ENCODE measurements at places on chromosomes 12 and 14.
A peak's percentile ranks its signal among the peaks of the same experiment; 100 is the strongest.

GRCh38 chr14:40447017-40447416, 1014.8 kb upstream of the FBXO33 start:
- DNase-seq = no peak

- DNase-seq = no peak
These were observed 82.2 kb downstream of the PAPOLA start for GRCh38 chr14:96584199-96584906.

- DNase-seq = no peak
These were observed 3.0 kb downstream of the SDSL start for GRCh38 chr12:113424915-113425823.

DNA sequence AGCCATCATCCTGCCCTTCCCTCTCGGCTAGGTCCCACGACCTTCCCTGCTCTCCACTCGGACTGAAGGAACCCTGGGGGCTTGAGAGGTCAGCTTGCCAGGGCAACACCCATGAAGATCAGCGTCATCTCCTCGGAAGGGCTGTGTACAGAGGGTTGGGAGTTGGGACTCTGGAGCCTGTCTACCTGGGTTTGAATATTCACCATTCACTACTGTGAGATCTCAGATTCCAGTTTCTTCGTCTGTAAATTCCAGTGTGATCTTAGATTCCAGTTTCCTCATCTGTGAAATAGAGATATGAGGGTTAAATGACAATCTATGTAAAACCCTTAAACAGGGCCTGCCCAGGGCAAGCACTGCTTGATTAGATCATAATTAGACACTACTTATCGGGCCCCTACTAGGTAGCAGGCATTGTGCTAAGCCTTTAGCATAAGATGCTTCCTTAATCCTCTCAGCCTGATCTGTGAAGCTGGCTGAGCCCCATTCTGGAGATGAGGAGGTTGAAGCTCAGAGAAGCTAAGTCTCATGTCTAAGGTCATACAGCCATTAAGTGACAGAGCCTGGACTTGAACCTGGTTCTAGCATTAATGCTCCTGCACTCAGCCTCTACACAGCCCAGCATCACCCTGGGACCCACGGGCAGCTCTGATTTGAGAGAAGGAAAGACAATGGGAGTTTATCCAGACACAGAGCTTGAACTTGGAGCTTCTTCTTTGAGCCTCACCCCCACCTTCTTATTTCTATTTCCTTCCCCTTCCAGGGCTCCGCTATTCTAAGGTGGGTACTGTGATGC, 612 bp upstream of the ZDHHC22 start:
- DNase-seq = no peak

- no peak for DNase-seq
These were observed 19.2 kb downstream of the LHX5 start for GRCh38 chr12:113452458-113452857.

GRCh38 chr14:41303506-41303905, 303.2 kb upstream of the LRFN5 start:
- DNase-seq = no peak

GRCh38 chr12:68538726-68539614, 71.7 kb upstream of the RAP1B start:
- DNase-seq = peak; percentile 16

DNA sequence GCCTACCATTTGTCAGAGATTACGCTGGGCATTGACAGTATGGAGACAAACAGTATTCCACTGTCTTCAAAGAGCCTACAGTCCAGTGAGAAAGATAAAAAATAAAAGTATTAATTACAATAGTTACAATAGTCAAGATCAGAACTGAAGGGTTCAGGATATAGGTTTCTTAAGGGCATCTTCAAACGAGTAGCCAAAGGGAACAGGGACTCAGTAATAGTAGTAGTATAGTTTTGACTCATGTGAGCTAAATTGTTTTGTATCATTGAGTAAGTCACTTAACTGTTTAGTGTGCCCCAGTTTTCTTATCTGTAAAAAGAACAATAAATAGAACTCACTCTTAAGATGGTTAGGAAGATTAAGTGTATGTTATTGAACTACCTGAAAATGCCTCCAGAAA, 123.6 kb downstream of the METTL25 start:
- DNase-seq = no peak

DNA sequence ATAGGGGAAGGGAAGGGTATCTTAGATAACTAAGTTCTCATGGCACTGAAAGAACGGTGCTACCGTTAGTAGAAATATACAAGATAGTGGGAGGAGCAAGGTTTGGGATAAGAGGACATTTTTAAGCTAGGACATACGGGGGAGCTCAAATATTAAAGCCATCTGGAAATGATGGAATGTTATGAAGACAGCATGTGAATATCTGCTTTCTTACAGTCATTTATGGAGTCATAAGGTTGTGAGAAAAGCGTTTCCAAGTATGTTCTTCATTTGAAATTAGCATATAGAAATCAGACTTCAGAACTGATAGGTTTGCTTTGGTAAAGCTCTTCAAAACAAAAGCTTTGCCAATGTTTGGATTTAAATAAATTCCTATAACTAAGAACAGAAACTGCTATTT, 62.3 kb downstream of the OTOGL start:
- no peak for DNase-seq

GRCh38 chr12:59733200-59733599, 137.4 kb downstream of the SLC16A7 start:
- DNase-seq = no peak

DNA sequence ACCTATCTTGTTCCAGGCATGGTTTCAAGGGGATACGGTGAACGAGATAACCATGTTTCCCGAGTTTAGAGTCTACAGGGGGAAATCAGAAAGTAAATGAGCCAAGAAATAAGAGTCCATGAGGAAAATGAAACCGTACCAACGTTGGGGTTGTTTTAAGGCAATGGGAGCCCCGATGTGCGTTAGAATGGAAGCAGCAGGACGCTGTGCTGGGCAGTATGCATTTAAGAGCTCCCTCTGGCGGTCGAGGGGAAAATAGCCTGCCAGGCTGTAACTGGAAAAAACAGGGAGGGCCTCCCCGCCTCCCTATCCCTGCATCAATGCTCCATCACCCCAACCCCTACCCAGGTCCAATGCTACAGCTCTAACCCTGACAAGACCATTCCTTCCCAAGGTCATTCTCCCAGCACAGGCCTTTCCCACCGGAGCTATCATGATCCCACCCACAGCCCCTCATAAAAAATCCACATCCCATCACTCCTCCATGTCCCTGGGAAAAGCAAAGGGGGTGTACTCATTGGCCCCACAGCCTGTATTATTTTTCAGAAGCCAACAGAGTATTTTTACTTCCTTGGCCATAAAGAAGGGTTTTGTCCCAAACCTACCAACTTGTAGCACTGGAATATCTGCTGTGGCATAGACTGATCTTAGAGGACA, 226.3 kb upstream of the NOS1 start:
- DNase-seq = peak; percentile 65

DNA sequence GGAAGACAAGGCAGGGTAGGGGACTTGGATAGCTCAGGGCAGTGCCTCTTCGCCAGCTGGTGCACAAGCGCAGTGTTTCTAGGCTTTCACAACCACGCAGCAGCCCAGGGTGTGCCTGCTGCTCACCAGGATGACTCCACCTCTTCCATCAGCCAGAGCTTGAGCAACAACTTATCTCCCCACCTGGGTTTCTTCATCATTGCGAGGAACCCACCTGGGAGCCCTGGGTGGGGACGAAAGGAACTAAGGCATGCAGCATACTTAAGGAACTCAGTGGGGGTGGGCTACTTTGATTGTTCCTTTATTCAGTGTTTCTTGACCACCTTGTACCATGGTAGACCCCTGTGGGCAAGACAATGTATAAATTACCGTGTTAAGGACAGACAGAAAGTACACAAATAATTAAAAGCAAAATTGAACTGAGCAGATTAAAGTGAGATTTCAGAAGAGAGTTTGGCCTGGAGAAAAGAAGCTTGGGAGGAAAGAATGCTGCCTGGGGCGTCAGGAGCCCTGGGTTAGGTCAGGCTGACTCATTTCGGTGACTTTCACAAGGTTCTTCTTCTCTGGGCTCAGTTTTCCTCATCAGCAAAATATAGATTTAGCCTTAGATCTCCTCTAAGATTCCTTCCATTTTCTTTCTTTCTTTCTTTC, 22.9 kb downstream of the KRT18 start:
- DNase-seq = no peak
